ENCODE measurements at places on chromosomes 5 and 9.
A peak's percentile ranks its signal among the peaks of the same experiment; 100 is the strongest.

- no peak for DNase-seq
Measured at GRCh38 chr9:109887079-109887478, 107.1 kb downstream of the PALM2AKAP2 start.

GRCh38 chr9:116654059-116654355 lies 33.1 kb upstream of the TRIM32 start:
- no peak for DNase-seq

- no peak for DNase-seq
Measured at GRCh38 chr5:68325065-68325580, 109.6 kb downstream of the PIK3R1 start.

DNA sequence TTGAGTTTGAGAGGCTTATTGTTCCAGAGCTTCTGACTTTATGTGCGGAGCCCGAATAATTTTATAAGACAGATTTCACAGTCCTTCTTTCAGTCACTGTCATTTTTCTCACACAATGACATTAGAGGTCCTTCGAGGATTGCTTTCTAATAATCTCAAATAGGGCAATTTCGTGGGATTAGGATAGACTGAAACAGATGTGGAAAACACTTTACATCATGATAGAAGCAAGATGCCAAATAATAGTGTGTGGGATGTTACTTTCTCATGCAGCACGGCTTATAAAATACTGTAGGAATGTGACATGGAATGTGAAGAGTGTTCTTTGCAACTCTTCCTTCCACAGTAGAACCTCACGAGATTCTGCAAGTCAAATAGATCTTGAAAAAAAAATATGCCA lies 451.3 kb downstream of the SEMA5A start:
- DNase-seq = no peak

- no peak for DNase-seq
Measured at GRCh38 chr5:61389609-61390008, 57.6 kb downstream of the ZSWIM6 start.

GRCh38 chr5:158234323-158235158 lies 375.6 kb upstream of the CLINT1 start:
- DNase-seq = no peak

GRCh38 chr9:116342941-116343340 lies 189.3 kb downstream of the PAPPA start:
- no peak for DNase-seq

DNA sequence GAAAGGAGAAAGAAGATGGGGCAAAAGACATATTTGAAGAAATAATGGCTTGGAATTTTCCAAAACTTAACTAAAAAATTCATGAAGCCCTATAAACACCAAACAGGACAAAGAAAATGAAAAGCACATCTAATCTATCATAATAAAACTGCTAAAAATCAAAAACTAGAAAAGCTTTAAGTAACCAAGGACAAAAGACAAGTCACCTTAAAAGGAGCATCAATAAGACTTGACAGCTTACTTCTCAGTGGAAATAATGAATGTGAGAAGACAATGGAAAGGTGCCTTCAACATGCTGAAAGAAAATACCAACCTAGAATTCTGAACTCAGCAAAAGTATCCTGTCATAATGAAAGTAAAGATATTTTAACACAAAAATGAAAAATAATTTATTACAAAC lies 27.0 kb downstream of the GTF3C4 start:
- no peak for DNase-seq

DNA sequence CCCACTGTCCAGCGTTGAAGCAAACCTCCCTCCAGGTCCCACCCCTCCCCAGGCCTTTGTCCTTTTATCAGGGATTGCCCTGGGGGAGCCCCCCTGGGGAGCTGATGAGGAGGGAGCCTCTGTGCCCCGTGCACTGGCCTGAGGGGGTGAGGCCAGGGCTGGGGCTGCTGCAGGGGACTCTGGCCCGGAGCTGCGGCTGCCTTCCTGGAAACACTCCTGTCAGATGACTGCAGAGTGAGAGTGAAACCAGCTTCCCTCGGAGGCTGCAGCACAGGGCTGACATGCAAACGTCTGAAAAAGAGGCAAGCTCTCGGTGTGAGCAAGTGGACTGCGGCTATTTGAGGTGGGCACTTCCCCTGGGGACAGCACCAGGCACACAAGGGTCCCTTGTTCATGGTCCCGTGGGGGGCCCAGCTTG lies 4.6 kb upstream of the TRAF2 start:
- DNase-seq = peak; percentile 22

GRCh38 chr5:154993461-154993860 lies 20.1 kb upstream of the KIF4B start:
- no peak for DNase-seq

DNA sequence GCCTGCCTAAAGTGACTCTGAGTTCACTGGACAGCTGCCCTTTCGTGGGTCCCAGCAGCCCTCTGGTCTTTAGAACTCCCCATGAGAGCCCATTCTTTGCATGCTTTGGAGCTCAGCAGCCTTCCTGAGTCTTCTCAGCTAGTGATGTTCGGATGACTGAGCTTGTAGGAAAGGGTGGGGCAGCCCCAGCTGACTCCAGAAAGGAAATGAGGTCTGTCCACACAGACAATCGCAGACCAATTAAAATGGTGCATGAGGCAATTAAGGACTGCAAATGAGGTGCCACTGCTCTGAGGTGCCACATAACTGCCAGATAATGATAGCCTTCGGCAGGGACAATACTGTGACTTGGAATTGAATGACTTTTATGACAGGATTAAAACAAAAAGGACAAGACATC lies 25.4 kb upstream of the TOMM5 start:
- DNase-seq = no peak

- DNase-seq = no peak
Measured at GRCh38 chr5:174312270-174312617, 266.7 kb downstream of the NSG2 start.

GRCh38 chr5:9820691-9821449 lies 190.7 kb upstream of the TAS2R1 start:
- no peak for DNase-seq

DNA sequence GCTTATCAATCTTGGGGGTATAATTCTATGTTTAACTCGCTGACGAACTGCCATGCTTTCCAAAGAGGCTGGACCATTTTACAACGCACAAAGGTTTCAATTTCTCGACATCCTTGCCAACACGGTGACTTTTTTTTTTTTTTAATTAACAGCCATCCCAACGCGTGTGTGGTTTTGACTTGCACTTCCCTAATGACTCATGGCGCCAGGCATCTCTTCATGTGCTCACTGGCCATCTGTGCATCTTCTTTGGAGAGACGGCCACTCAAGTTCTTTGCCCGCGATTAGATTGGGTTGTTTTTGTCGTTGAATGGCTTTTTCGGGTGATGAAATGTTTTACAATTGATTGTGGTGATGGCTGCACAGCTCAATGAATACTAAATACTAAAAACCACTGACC lies 12.5 kb upstream of the CARD9 start:
- DNase-seq = no peak

- no peak for DNase-seq
Measured at GRCh38 chr9:84993105-84993504, 323.6 kb downstream of the NTRK2 start.

GRCh38 chr9:129474740-129475404 lies 146.0 kb downstream of the C9orf50 start:
- no peak for DNase-seq

DNA sequence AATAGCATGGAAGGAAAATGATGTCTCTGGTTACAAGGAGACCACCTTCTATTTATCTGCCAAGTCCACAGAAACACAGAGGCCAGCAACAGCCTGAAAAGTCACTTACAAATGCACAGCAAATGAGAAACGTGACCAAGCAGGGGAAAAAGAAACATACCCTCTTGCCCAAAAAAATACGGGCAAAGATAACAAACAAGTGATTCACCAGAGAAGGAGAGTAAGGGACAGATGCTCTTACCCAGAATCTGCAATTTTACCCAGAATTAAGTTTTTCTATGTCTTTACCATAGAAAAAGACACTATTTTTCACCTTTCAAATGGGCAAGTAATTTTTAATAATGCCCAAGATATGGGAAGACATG lies 28.1 kb downstream of the CAMSAP1 start:
- DNase-seq = no peak

DNA sequence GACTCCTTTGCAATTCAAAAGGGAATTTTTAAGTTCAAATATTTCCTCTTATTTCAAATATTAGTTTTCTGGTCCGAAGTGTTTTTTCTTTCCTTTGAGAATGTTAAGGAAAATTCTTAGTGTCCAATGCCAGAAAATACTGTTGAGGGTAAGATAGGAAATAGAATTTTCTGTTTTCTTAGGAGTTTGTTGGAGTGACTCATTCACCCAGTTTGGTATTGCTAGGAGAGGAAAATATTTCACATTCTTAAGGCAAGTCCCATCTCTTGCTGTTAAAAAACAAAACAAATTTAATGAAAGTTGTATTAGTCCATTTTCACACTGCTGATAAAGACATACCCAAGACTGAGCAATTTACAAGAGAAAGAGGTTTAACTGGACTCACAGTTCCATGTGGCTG lies 349.2 kb upstream of the ADAMTSL1 start:
- DNase-seq = no peak

DNA sequence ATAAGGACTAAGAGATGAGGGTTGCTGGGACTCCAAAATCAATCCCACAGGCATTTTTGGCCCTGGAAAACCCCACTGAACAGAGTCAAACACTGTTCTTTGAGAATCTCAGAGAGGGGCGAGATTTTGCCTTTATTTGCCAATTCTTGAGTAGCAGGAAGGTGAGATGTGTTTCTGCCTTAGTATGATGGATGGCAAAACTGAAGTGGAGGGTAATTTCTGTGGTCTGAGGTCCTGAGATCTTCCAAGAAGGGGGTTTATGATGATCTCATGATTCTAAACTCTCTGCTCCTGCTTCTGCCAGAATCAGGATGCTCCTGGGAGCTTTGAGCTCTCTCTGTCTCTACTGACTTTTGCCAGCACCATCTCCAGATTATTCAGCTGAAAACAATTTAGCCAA lies 174.8 kb upstream of the CLINT1 start:
- no peak for DNase-seq

GRCh38 chr9:134434894-134435506 lies 108.7 kb downstream of the RXRA start:
- DNase-seq = no peak

GRCh38 chr5:163409384-163409783 lies 28.0 kb upstream of the CCNG1 start:
- DNase-seq = no peak

- no peak for DNase-seq
Measured at GRCh38 chr5:111580956-111581355, 68.6 kb upstream of the STARD4 start.

GRCh38 chr9:114893221-114894010 lies 37.0 kb downstream of the TNFSF8 start:
- no peak for DNase-seq

DNA sequence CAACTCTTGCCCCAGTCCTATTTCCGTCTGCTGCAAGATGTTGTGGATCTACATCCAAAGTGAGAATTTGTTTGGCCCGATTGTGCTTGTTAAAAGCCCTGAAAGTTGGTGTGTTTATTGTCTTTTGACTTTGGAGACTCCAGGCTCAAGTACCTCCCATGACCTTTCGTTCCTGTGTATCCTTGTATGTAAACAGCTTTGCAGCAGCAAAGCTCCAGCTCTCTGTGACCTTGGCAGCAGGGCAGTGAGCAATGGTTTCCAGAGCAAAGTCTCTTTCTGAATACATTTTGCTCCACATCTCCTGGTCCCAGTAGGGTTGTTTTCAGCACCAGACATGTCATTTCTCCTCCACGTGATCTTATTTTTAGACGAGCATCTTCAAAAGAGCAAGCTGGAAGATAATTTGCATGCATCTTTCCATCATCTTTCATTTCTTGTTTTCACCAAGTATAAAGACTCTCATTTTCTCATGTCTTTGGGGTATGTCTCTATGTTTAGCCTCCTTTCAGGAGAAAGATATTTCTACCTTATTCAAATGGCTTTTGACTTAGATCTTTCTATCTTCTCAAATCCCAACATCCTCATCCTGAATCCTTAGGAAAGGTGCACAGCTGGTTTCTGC lies 68.1 kb upstream of the ERCC6L2 start:
- DNase-seq = no peak

DNA sequence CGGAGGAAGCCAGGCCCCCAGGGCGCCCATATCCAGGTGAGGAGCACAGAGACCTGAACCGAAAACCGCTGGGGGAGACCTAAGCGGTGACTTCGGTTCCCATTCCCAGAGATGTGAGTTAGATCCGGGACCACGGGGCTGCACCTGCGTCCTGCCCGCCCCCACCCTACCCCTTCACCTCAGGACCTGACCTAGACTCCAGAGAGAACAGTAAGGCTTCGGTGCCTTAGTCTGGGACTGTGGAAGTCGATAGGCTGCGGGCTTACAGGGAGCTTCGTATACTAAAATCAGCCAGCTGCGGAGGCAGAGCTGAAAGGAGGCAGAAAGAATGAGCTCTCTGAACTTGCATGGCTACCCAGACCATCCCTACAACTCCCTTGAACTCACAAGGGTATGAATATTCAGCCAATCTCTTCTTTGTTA lies 518 bp upstream of the FAM13B start:
- no peak for DNase-seq

GRCh38 chr9:132752877-132753592 lies 82.8 kb downstream of the GTF3C4 start:
- DNase-seq = no peak

GRCh38 chr5:177496070-177496726 lies 1.2 kb downstream of the PDLIM7 start:
- DNase-seq = no peak

GRCh38 chr5:132428147-132428482 lies 58.6 kb downstream of the SLC22A5 start:
- no peak for DNase-seq

DNA sequence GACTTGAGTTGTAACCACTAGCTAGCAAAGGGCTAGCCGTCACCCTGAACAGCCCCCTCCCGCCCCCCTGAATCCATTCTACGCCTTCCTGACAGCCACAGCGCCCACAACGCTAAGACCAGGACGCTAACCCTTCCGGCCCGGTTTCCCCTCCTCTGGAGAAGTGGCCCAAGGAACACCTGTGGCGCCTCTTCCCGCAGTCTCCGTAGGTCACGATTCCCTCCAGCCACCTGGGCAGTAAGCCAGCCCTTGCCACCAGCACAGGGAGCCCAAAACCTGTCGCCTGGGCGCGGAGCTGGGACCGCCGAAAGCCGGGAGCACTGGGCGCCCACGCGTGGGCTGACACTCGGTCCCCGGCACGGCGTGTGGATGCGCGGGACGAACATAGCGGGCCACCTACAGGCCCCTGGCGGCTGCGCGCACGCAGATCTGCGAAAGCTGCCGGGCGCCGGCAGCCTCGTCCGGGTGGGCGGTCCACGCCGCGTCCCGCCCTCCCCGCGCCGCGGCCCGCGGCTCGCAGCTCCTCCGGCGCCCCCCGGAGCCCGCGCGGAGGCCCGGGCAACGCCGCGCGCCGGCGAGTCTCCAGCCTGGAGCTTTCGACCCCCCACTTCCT lies 596 bp downstream of the IRF1 start:
- peak; percentile 57 for DNase-seq

DNA sequence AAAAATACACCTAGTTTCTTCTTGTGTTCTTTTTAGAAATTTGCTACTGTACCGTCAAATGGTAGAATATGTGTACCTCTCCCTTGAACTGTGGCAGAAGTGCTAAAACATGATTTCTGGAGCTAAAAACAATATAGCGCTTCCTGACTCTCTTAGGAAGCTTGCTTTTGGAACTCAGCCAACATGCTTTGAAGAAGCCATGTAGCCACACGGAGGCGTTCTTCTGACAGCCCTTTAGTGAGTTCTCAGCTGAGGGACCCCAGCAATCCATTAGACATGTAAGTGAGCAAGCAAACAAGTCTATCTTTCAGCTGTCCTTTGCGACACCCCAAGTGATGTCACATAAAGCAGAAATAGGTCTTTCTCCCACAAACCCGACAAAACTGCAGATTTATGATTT lies 917.0 kb downstream of the CDH9 start:
- no peak for DNase-seq

- no peak for DNase-seq
Measured at GRCh38 chr5:171434874-171435273, 15.4 kb downstream of the FGF18 start.

- no peak for DNase-seq
Measured at GRCh38 chr5:40078898-40079575, 600.7 kb upstream of the PTGER4 start.
